Activated CD8-positive, alpha-beta memory T cell treated with anti-CD3 and anti-CD28 coated beads, Interleukin-2, amount 10 ng/mL, durations not matched to agents 7 days and 5 days (primary cell): ENCODE measurements at places on chromosomes 6 and 20.

GRCh38 chr6:150451807-150452427 is 83.1 kb downstream of the IYD start:
- DNase-seq = no peak

DNA sequence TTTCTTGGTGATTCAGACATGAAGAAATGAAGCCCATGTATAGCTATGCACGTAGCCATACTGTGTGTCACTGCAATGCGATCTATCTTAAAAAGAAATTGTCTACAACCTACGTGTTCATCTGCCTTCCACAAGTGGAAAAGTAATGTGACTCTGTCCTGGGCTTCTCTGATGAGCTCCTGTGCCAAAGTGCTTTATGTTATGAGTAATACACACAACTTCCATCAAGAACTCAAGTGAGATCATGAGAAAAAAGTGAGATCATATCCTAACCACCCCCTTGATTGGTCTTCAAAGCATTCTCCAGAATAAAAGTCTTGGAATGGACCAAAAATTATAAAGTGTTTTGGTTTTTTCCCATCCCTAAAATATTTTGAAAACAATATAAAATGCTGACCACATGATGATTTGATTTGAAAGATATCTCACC is 114.3 kb downstream of the DST start:
- no peak for DNase-seq

GRCh38 chr6:147211831-147212230 is 7.6 kb downstream of the STXBP5 start:
- no peak for DNase-seq

DNA sequence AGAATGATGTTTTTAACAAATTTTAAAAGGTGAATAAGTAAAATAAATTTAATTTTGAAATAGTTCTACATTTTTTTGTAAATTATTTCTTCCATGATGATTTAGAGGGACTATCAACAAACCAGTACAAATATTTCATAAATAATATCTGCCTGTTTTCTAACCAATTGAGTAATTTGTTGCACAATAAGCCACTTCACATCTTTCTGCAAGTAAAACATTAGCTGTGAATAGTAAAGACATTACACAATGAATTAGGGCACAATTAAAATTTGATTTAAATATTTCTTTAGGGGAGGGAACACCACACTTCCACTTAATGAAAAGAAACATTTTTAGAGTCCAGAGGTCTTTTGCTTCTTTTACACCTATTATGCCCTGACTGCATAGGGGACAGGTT is 118.4 kb upstream of the PTPRK start:
- DNase-seq = no peak

DNA sequence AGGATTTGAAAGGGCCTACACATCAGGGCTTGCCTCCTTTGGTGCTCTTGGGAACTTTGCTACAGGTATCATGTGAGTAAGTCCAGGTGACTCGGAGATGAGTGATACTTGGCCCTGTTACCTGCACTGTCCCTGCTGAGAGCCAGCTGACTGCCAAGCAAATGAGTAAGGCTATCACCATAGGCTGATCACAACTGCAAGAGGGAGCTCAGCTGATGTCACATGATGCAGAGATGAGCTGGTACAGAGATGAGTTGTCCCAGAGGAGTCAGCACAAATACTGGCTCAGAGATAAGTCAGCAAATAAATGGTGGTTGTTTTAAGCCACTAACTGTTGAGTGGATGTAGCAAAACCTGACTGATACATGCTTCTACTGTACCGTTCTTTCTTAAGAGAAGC is 41.4 kb downstream of the LAMP5 start:
- DNase-seq = no peak

DNA sequence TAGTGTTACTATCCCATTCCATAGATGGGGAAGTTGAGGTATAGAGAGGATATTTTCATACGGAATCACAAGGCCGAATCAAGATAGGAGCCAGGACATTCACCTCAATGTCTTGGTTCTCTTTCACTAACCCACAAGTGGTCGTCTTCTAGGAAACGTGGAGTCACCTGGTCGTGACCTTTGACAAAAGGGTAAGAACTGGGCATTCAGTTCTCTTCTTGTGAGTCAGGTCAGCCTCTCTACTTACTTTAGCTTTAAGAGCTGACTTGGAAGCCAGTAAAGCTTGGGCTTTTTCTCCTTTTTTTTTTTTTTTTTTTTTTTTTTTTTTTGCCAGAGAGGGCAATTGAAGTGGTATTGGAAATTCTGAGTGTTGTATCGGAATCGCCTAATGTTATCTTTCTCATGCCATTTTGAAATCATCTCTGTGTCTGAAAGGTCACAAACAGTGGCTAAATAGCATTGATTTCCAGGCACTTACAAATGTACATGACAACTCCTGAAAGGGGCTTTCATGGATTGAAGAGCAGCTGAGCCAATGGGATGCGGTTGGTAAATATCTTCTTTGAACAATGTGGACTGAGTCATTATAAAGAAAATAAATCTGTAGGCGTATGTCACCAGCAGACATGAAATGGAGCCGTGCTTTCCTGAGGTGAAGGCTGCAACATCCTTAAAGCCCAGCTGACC is 356.9 kb downstream of the KIF16B start:
- no peak for DNase-seq

- no peak for DNase-seq
Observed at GRCh38 chr6:90545448-90545847, 41.4 kb downstream of the MAP3K7 start.

DNA sequence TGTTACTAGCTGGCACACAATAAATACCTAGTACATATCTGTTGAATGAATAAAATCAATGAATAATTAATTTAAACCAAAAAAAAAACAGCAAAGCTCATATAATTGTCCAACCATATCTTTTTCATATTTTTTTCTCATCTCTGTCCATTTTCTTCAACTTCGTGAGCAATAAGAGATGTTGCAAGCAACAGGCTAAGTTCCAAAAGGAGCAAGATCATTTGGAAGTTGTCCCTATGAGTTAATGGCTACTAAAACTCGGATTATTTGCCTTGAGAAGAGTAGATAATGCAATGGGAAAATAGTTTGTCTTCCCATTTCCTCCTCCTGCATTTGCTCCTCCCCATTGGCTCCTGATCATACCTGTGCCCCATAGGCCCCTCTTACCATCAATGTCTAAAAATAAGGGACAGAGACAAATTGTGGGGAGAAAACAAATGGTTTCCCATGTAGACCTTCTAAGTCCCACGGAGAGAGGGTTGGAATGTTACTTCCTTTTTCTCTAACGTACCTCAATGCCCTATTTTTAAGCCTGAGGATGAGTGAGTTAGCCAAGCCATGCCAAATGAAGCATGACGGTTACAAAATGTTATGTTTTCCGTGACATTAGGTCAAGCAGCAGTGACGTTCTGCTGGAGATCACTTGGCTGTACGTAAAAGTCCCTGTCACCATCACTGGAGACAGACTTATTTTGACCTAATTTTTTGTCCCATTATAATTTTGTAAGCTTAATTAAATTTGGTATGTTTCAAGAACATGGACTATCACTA is 217.3 kb upstream of the PREP start:
- no peak for DNase-seq

DNA sequence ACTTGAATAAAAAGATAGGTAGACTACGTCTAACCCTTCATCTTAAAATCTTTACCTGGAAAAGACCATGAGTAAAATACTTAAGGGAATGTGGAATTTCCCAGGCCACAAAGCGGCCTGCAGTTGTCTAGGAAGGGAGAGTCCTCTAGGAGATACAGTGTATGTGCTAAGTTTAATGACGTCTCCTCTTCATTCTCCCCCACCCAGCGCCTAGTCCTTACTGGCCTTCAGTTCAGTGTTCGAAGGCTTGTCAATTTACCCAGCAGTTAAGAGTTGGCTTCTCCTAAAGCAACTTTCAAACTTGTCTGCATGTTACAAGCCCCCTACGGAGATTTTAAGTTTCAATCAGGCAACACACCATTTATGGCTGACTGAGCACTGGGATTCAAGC is 35.2 kb downstream of the HFE start:
- DNase-seq = no peak

- no peak for DNase-seq
Observed at GRCh38 chr6:19454001-19454720, 383.0 kb upstream of the ID4 start.

GRCh38 chr6:10725044-10725443 is 2.2 kb downstream of the TMEM14C start:
- DNase-seq = no peak

- DNase-seq = no peak
Observed at GRCh38 chr6:10409233-10409721, 5.6 kb downstream of the TFAP2A start.

DNA sequence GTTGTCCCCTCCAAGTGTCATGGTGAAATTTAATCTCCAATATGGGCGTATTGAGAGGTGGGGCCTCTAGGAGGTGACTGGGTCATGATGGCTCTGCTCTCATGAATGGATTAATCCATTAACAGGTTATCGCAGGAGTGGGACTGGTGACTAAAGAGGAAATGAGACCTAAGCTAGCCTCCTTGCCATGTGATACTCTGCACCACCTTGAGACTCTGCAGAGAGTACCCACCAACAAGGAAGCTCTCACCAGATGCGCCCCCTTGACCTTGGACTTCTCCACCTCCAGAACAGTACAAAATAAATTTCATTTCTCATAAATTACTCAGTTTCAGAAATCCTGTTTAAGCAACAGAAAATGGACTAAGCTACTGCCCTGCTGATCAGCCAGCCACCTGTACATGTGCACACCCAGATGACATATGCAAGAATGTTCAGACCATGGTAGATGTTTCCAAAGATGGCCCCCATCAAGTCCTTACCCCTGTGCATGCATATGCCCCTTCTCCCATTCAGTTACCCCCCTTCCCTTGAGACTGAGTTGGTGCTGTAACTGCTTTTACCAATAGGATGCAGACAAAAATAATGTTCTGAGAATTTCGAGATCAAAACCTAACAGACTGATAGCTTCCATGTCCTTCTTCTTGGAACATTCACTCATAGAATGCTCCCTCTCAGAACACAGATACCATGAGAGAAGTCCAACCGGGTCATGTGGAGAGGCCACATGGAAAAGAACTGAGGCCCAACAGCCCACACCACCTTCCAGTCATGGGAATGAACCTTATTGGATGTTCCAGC is 28.4 kb downstream of the MAP3K5 start:
- DNase-seq = no peak

DNA sequence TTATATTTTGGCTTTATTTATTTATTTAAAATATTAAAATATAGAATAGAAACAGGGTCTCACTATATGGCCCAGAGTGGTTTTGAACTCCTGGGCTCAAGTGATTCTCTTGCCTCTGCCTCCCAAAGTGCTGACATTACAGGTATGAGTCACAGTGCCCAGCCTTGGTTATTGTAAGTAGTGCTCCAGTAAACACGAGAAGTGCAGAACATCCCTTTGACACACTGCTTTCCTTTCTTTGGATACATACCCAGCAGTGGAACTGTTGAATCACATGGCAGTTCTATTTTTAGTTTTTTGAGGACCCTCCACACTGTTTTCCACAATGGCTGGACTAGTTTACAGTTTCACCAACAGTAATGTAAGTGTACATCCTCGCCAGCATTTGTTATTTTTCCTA is 203.9 kb downstream of the PHF3 start:
- DNase-seq = no peak

DNA sequence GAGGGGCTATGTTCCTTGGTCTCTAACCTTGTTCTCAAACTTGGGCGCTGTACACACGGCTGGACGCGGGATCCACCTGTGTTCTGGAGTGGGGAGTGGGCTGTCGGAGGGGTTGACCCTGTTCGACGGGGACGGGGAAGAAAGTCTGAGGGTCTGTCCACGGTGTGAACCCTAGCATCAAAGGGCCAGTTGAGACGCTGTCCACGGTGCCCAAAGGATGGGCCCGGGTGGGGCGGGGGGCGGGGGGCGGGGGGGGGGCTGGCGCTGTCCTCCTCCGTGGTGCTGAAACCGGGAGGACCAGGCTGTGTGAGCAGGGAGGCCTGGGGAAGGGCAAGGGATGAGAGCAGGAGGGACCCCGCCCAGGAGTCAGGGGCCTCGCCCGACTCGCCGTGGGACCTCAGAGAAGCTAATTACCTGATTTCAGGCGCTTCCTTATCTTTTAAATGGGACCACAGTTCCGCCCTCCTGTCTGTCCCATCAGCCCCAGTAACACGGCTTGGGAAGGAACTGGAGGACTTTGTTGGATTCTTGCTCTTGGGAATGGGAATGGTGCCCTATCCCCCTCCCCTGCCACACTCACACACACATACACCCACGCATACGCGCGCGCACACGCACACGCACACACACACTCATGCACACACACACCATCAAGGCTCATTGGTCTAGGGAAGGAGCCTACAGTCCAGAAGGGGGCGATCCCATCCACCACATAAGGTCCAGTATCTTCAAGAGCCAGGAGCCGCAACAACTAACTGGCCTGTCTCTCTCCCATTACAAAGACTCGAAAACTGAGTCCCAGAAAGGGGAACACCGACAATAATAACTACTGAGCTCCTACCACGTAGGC is 1.0 kb upstream of the VSTM2L start:
- DNase-seq = peak; percentile 57

GRCh38 chr6:100382031-100382430 is 82.7 kb downstream of the SIM1 start:
- DNase-seq = no peak

- DNase-seq = peak; percentile 73
Observed at GRCh38 chr6:125918681-125919566, 37.6 kb upstream of the HINT3 start.
